ENCODE measurements at places on chromosomes 12 and 14.

DNA sequence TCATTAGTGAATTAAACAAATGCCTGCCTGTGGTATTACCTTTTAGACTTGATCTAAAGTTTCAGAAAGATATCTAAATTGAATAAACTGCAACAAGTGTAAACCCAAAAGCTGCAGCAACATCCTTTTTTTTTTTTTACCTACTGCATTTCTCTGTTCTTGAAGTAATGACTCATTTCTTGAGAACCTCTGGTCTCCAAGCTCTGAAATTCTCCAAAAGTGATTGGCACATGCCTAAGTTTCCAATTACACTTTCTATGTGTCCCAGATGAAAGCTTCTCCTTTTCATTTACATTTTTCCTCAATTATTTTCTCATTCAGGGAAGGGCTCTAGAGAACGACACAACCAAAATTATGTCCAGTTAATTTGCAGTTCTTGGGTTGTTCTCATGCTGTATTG is 435.2 kb upstream of the DCN start:
- no peak for DNase-seq

GRCh38 chr12:57242329-57242690 is 8.7 kb downstream of the STAC3 start:
- DNase-seq, result no peak

GRCh38 chr14:101945171-101945570 is 19.2 kb upstream of the DYNC1H1 start:
- no peak for DNase-seq

DNA sequence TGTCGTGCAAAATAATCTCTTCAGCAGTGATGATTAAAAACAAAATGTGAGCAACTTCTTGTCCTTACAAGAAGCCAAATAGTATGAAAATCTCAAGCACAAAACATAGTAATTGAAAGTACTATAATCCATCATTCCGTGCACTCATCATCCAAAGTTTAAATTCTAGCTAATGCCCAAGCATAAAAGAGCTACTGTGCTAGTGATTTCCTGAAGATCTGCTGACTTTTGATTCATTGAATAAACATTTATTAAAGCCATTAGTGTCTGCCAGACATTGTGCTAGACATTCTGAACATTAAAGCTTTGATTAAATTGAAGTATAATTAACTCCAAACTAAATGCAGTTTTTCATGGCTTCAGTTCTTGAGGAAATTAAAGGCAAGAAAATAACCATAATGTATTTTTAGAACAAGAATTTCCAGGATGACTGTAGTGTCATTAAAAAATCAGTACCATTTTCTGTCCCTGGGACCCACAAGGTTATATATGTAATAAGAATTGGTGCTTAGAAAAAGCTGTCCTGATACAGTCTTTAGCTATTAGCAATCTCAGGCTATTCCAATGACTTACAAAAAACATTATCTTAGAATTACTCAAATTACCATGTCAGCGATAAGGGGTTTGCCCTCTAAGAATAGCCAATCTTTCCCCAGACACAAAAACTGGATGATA is 71.7 kb downstream of the CMAS start:
- DNase-seq, result no peak

DNA sequence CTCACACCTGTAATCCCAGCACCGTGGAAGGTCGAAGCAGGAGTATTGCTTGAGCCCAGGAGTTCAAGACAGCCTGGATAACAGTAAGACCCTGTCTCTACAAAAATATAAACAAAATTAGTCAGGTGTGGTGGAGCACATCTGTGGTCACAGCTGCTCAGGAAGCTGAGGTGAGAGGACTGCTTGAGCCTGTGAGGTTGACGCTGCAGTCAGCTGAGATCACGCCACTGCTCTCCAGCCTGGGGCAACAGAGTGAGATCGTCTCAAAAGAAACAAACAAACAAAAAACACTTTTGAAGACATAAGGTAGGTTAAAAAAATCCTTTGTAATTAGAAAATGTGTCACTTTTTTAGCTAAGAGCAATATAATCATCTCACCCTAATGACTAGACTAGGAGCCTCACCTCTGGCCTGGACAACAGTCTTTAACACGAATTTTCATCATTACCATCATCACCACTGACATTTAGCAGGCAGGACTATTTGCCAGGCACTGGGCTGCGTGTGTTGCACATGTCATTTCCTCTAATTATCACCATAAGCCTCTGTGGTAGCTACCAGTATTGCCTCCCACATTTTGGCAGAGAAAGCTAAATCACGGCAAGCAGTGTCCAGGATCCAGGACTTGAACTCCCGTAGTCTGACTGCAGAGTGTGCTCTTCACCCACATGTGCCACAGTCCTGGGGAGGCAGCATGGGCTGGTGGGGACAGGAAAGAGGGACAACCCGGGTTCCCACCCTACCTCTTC is 4.6 kb upstream of the SYCP3 start:
- DNase-seq, result no peak
